ENCODE measurements at places on chromosomes 13 and 19. TPM values are rescaled to one million over a fixed set of nuclear protein-coding genes. Genes with fewer than 3 reads are reported as not detected.

The ZNF208 gene
- total RNA-seq: 1.7 TPM

The BCL3 gene
- total RNA-seq: 1.9 TPM

The C19orf53 gene
- 98.4 TPM for total RNA-seq

GRCh38 chr13:114230117-114230516 lies 4.6 kb upstream of the CDC16 start:
- H3K27me3 ChIP-seq: no peaks in the 10 kb centered on the region
- no peak overlapping the region for H3K27ac ChIP-seq
- peaks cover 17% of the 10 kb centered on the region for H3K4me1 ChIP-seq
- H3K4me3 ChIP-seq: no peak overlapping the region
- no peaks in the 10 kb centered on the region for H3K36me3 ChIP-seq

DNA sequence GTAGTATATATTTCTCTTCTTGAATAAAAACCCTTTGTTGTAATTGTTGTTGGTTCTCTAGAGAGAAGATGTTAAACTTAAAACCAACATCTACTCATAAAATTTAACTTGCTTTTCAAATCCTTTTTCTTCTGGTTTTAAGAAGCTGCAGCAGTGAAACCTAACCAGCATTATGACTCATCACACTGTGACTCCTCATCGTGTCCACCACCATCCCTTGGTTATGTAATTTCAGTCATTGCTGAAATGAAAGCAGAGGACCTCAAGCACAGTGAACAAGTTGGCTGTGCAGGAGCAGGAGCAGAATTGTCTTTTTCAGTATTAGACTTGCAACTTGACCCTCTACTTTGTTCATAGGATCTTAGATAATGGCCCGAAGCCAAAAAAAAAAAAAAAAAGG lies 64.9 kb upstream of the HTR2A start:
- H3K36me3 ChIP-seq: no peaks in the 10 kb centered on the region
- H3K27me3 ChIP-seq: no peaks in the 10 kb centered on the region
- no peaks in the 10 kb centered on the region for H3K4me1 ChIP-seq
- no peak for DNase-seq

GRCh38 chr19:48907671-48908070 lies 7.6 kb downstream of the NUCB1 start:
- H3K27me3 ChIP-seq: peaks cover 5% of the 10 kb centered on the region
- no peaks in the 10 kb centered on the region for H3K4me1 ChIP-seq
- no peak overlapping the region for H3K4me3 ChIP-seq
- no peak for DNase-seq

- no peak for DNase-seq
- H3K27me3 ChIP-seq: peaks cover 2% of the 10 kb centered on the region
- H3K4me1 ChIP-seq: no peaks in the 10 kb centered on the region
- no peak overlapping the region for H3K4me3 ChIP-seq
Observed at GRCh38 chr13:53622456-53622855, 593.8 kb downstream of the OLFM4 start.

DNA sequence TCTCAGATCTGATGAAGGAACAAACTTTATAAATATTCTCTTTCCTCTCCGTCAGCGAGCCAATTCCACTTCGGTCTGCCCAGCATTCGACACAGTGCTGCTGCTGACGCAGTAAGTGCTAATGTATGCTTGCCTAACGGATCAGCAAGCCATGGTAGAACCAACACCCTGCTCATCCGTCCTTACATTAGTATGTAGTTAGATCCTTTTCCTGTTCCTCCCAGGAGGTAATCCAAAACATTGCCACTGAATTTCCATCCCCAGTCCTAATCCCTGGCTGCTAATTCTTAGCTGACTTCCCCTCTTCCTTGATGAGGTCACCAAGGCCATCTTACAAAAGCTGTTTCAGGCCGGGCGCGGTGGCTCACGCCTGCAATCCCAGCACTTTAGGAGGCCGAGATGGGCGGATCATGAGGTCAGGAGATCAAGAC lies 88.0 kb downstream of the STARD13 start:
- peaks cover 57% of the 10 kb centered on the region for H3K4me1 ChIP-seq
- H3K4me3 ChIP-seq: peak overlapping the region; percentile 45
- DNase-seq: no peak
- peak overlapping the region; percentile 90 for H3K27ac ChIP-seq
- peaks cover 39% of the 10 kb centered on the region for H3K36me3 ChIP-seq
- peaks cover 2% of the 10 kb centered on the region for H3K27me3 ChIP-seq

The FGF9 gene
- total RNA-seq: 0.90 TPM

DNA sequence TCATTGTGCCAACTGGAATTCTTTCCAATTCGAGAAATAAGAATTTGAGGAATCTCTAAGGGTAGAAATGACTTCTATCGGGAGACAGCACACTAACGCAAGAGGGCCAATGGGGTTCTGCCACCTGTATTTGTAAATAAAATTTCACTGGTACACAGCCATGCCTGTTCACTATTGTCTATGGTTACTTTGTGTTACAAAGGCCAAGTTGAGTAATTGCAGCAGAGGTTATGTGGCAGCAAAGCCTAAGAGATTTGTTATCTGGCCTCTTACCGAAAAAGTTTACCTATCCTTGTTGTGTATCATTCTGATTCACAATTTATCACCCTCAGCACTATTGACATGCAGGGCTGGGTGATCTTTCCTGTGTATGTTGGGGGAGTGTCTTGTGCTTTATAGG lies 278.0 kb downstream of the KLF5 start:
- H3K36me3 ChIP-seq: no peaks in the 10 kb centered on the region
- no peak for DNase-seq
- H3K4me1 ChIP-seq: no peaks in the 10 kb centered on the region
- no peak overlapping the region for H3K27ac ChIP-seq

The THOP1 gene
- total RNA-seq: 56.8 TPM

GRCh38 chr13:68727165-68727564 lies 1380.5 kb upstream of the ATXN8OS start:
- no peaks in the 10 kb centered on the region for H3K4me1 ChIP-seq
- no peak for DNase-seq
- no peaks in the 10 kb centered on the region for H3K27me3 ChIP-seq
- no peak overlapping the region for H3K27ac ChIP-seq
- no peak overlapping the region for H3K4me3 ChIP-seq

The NUDT19 gene
- 5.3 TPM for total RNA-seq

The TGFB1 gene
- 193 TPM for total RNA-seq

- no peaks in the 10 kb centered on the region for H3K36me3 ChIP-seq
- H3K27ac ChIP-seq: no peak overlapping the region
- H3K4me3 ChIP-seq: no peak overlapping the region
- H3K4me1 ChIP-seq: peaks cover 7% of the 10 kb centered on the region
- H3K27me3 ChIP-seq: no peaks in the 10 kb centered on the region
Observed at GRCh38 chr13:106156468-106156867, 379.0 kb downstream of the EFNB2 start.

The TEX30 gene
- 10.5 TPM for total RNA-seq

- H3K4me1 ChIP-seq: peaks cover 11% of the 10 kb centered on the region
- no peaks in the 10 kb centered on the region for H3K36me3 ChIP-seq
- no peak overlapping the region for H3K4me3 ChIP-seq
- no peak for DNase-seq
- no peaks in the 10 kb centered on the region for H3K27me3 ChIP-seq
- H3K27ac ChIP-seq: no peak overlapping the region
Observed at GRCh38 chr13:23752111-23753001, 136.8 kb downstream of the MIPEP start.

DNA sequence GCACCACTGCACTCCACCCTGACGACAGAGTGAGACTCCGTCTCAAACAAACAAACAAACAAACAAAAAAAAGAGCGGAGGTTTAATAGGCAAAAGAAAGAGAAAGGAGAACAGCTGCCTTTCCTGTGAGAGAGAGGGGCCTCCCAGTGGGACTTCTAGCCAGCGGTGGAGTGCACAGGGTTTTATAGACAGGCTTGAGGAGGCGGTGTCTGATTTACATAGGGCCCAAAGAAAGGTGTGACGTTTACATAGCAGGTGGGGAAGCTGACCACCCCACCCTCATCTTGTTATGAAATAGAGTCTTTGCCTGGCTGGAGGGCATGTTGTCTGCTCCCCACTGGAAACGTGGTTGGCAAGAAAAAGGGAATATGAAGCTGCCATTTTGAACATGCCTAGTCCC lies 106.0 kb upstream of the CSNK1A1L start:
- H3K36me3 ChIP-seq: no peaks in the 10 kb centered on the region
- no peaks in the 10 kb centered on the region for H3K27me3 ChIP-seq
- no peak overlapping the region for H3K27ac ChIP-seq
- no peaks in the 10 kb centered on the region for H3K4me1 ChIP-seq
- H3K4me3 ChIP-seq: no peak overlapping the region
- no peak for DNase-seq

- peaks cover 19% of the 10 kb centered on the region for H3K4me1 ChIP-seq
- peaks cover 27% of the 10 kb centered on the region for H3K27me3 ChIP-seq
- DNase-seq: no peak
- H3K36me3 ChIP-seq: no peaks in the 10 kb centered on the region
- H3K27ac ChIP-seq: no peak overlapping the region
- no peak overlapping the region for H3K4me3 ChIP-seq
Observed at GRCh38 chr19:42172261-42172660, 40.0 kb upstream of the POU2F2 start.

GRCh38 chr19:32296694-32297093 lies 48.7 kb upstream of the ZNF507 start:
- H3K27ac ChIP-seq: no peak overlapping the region
- no peaks in the 10 kb centered on the region for H3K27me3 ChIP-seq
- no peaks in the 10 kb centered on the region for H3K36me3 ChIP-seq
- no peak for DNase-seq

The MCEMP1 gene
- total RNA-seq: not detected

- no peaks in the 10 kb centered on the region for H3K4me1 ChIP-seq
- H3K27me3 ChIP-seq: peaks cover 4% of the 10 kb centered on the region
- no peak for DNase-seq
- peaks cover under 1% of the 10 kb centered on the region for H3K36me3 ChIP-seq
Observed at GRCh38 chr19:7846155-7846646, 16.2 kb downstream of the EVI5L start.

The SIGLEC9 gene
- 0.82 TPM for total RNA-seq

GRCh38 chr19:16355293-16356043 lies 30.8 kb downstream of the KLF2 start:
- H3K27me3 ChIP-seq: peaks cover 4% of the 10 kb centered on the region
- DNase-seq: no peak
- H3K4me1 ChIP-seq: peaks cover 13% of the 10 kb centered on the region
- H3K27ac ChIP-seq: no peak overlapping the region

Data from endothelial cell (in vitro differentiated cells).